HFF-Myc (cell line): ENCODE measurements at places on chromosomes 3 and 15.
A peak's percentile ranks its signal among the peaks of the same experiment; 100 is the strongest.

DNA sequence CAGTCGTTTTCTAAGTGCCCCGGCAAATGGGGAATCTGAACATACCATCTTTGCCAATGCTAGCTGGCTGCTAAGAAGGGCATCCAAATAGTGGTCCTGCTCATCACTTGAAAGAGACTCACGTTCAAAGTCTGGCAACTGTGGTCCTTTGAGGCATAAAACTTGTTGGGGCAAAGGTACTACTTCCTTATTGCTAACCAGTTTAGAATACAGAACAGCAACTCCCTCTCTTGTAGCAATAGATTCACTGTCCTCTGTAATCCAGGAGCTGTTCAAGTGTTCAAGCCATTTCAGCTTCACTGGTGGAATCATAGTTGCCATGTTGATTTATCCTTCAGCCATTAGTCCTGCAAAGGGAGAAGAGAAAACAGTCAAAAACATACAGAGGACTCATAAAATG, 58.4 kb downstream of the HERC1 start:
- no peak for DNase-seq

GRCh38 chr3:129616713-129617112, 10.2 kb upstream of the PLXND1 start:
- DNase-seq, result no peak

- no peak for DNase-seq
Measured at GRCh38 chr15:31325595-31326155, 960 bp upstream of the KLF13 start.

DNA sequence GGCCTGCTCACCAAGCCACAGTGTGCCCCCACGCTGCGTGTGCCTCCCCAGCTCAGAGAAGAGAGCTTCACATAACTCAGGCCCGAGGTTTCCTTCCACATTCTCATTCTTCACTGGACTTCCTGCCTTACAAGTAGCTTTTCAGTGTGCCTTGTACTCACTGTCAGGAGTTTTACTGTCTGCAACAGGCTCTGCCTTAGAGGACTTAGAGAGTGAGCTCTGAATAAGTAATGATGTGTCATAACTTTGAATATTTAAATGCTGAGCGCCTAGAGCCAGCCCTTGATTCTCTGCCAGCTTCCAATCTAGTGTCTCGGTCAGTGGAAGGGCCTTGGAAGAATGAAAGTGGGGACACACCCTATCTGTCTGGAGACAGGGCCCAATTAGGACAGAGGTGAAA, 41.8 kb downstream of the ITGB5 start:
- peak; percentile 55 for DNase-seq

GRCh38 chr15:78069462-78070029, 8.0 kb downstream of the TBC1D2B start:
- DNase-seq, result no peak

DNA sequence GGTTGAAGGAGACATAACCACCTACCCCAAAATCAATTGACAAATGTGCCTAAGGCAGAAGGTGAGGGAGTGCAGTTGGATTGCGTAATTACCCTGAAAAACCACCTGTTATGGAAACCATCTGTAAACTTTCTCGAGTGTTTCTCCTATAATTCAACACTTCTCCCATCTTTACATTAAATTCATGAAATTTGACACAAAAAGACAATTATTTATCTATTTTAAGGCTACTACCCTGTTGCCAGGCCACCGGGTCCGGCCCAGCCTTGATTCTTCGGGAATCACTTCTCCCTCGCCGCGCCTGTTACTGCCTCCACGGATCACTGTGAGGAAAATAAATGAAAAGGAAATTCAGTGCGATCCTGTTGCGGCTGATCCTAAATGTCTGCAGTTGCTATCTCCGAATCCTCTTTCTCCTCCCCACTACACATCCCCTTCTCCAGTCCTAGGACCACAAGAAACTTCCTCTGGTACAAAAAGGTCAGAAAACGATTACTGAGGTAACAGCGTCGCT, 646 bp downstream of the IQCB1 start:
- DNase-seq, result no peak

GRCh38 chr15:38471974-38472373, 18.0 kb downstream of the FAM98B start:
- no peak for DNase-seq

DNA sequence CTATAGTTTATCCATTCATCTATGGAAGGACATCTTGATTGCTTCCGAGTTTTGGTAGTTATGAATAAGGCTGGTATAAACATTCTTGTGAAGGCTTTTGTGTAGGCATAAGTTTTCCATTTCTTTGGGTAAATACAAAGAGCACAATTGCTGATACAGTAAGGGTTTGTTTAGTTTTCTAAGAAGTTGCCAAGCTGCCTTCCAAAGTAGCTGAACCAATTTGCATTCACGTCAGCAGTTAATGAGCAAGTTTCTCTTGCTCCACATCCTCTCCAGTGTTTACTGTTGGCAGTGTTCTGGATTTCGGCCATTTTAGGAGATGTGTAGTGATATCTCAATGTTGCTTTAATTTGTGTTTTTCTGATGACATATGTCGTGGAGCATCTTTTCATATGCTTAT, 34.2 kb downstream of the GABRA5 start:
- no peak for DNase-seq

DNA sequence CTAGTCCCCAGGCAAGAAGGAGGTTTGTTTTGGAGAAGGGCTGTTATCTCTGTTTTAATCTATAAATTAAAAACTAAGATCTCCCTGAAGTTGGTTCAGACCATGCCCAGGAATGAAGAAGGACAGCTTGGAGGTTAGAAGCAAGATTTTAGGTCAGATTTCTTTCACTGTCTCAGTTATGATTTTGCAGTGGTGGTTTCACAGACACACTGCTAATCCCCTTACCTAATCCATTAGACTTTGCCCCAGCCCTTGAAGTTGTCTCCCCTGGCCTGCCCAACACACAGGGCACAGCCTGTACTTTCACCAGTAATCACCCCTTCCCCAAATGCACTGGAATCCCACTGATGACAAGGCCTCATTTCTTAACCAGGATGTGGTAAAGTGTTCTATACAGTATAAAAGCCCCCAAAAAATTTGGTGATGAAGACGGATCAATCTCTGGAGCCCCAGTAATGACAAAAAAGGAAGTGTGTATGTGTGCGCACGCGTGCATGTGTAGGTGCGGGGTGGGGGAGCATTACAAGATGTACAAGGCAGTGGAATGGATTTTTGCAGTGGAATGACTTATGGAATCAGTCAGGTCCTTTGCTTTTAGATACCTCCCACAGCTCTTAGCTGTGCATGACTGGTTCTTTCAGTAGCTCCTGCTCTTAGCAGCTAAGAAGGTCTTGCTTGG, 73.1 kb upstream of the TERB2 start:
- DNase-seq, result no peak

- DNase-seq, result no peak
Measured at GRCh38 chr3:179166561-179167201, 18.5 kb downstream of the PIK3CA start.

DNA sequence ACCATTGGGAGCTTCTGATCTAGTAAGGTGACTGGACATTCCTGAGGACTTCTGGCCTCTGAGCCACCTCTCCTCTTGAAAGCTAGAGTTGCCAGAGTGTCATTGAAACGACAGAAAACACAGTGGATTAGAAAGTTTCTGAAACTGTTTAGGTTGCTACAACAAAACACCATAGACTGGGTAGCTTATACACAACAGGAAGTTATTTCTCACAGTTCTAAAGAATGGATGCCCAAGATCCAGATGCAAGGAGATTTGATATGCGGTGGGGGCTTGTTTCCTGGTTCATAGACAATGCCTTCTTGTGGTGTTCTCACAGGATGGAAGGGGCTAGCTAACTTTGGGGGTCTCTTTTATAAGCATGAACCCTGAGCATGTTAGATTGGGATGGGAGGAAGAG, 43.3 kb upstream of the ZNF385D start:
- no peak for DNase-seq

DNA sequence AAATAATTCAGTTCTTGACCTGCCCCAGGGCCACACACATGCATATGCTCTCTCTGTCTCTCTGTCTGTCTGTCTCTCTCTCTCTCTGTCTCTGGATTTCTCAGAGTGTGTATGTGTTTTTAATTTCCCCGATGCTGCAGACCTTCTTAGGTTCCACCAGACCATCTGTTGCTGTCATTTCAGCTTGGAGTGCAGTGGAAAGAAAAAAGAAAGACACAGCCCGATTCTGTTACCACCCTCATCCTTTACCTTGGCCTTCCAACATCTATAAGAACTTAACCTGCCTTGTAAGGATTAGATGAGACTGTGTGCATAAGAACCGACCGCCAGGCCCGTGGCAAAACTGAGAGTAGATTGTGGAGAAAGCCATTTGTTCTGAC, 9.7 kb upstream of the PGPEP1L start:
- no peak for DNase-seq

DNA sequence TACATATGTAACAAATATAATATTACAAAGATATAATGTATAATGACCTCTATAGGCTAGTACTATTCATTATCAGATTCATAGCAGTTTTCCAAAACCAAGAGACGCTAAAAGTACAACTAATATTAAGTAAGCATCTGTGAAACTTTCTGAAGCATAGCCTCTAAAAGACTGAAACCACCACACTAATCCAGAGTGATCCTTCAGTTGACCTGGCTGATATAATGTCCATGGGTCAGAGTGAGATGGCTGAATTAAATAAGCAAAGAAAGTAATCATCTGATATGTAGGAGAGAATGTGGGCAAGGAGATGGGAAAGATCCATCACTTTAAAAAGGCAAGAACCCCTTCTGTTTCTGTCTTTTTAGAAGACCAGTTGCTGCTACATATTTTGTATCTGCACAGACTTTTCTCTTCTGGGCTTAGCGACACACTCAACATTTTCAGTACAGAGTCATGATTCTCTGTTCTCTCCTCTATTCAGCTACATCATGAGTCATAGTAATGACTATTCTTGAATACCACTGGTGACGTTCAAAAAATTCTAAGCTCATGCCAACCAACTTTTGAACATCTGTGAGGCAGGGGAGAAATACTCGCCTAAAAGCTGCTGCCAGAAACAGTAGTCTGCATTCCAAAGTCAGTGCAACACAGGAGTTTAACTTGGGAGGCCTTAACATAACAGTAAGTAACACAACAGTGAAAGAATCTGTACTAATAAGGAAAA, 149.6 kb downstream of the MAGI1 start:
- peak; percentile 87 for DNase-seq

DNA sequence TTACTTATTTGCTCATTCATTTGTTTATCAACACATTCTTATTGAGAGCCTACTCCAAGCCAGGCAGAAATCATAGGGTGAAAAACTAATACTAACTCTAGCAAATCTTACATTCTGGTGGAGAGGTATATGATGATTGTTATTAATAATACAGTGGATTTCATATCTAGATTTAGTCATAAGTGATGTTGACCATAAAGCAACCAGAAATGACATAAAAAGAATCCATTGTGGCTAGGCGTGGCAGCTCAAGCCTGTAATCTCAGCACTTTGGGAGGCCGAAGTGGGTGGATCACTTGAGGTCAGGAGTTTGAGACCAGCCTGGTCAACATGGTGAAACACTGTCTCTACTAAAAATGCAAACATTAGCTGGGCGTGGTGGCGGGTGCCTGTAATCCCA, 26.2 kb upstream of the IL20RB start:
- no peak for DNase-seq

- peak; percentile 15 for DNase-seq
Measured at GRCh38 chr3:41710646-41711388, 251.1 kb downstream of the ULK4 start.

DNA sequence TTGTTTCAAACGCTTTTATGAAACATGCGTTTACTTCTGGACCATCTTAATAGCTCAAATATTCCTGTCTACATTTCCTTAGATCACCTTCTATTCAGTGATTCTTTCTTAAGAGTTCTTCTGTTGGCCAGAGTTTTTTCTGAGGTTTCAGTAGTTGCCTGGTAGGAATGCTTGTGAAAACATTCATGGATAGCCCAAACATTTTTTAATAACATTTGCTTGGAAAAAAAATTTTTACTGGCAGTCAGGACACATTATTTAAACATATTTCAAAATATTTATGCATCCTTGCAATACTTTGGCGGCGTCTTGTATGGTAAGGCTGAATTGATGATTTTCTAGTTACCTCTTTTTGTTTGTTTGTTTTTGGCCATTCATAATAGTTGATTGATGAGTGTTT, 47.4 kb upstream of the ZBTB20 start:
- no peak for DNase-seq
